ENCODE measurements at places on chromosomes 6 and 20.

GRCh38 chr6:149360536-149360935 is 39.5 kb upstream of the SUMO4 start:
- DNase-seq, result no peak

- no peak for DNase-seq
Observed at GRCh38 chr6:64010010-64010409, 374.4 kb downstream of the PHF3 start.

GRCh38 chr6:81938014-81938856 is 185.8 kb upstream of the TENT5A start:
- DNase-seq, result no peak

DNA sequence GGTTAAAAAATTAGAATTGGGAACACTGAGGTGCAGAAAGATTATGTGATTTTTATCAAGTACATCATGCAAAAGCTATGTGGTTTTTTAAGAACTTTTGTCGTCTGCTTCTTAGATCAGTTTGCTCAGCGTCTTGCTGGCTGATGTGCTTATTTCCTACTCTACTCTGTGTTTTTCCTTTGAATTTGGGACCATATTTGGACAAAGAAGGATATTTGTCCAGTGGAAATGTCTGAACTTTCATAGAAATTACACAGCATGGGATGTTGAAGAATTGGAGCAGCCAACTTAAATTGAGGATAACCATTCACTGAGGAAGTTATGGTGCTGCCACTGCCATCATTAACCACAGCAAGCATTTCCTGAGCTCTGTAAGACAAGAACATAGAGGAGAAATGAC is 252.8 kb upstream of the HS3ST5 start:
- DNase-seq, result no peak

DNA sequence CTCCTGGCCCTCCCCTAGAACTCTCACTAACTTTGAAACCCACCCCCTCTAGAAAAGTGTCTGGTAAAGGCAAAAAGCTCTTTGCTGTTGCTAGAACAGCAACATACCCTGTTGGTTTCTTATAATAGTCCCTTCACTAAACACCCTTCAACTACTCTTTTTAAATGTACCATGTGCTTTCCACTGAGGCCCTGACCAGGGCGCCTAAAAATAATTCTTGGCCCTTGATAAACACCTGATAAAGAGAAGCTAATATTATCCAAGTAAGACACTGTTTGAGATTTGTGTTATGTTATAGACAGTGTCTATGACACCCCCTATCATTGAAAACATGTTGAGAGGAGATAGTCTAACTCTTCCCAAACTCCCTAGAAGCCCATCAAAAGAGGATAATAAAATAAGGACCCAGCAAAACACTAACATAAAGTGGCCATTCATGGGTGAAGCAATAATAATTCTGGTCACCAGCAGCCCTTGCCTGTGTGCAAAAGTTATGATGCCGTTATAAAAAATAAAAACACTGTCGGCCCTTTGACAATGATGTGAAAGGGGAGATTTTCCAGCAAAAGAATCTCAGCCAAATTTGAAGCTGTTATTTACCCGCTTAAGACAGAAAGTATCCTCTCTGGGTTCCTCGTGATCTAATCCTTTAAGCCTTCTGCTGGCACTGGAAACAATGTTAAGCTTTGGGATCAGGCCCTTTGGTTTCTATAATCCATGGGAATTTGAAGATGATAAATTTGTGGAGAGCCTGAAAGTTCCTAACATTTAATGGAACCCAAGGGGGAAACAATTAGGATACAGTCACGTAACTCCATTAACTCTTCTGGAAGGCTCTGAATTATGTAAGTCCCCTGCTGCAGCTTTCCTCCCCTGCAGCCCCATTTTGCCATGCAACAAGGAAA is 122.6 kb upstream of the PLCB4 start:
- DNase-seq, result no peak

GRCh38 chr6:111027219-111027618 is 45.4 kb downstream of the RPF2 start:
- DNase-seq, result no peak

GRCh38 chr6:142047934-142048592 is 84.7 kb upstream of the GJE1 start:
- no peak for DNase-seq

DNA sequence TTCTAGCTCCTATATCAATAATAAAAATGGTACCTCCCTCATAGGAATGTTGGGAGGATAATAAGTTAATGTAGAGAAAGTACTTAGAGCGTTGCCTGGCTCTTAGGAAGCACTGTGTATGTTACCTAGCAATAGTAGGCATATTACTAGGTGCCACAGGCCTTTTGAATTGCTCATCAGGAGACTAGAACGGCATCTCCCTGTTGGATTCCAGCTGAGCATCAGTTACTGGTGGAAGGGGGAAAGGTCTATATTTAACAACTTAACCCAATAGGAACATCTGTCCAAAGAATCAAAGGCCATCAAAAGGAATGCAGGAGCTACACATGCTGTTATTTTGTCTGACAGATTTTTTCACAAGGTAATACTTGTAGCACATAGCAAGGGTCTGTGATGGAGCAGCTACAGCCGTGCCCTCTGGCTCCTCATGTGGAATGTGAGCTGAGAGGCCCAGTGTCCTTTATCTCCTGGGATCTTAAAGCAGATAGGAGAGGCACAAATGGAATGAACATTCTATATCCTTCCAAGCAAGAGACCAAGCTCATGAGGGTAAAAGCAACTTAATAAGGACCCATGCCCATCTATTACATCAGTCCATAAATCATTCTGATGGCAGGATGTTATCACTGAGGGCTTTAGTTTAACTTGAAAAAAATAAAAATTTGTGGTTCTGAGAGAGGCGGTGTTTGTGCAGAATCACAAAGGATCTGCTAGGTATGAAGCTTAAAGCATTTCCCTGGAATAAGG is 184.9 kb upstream of the LAMP5 start:
- DNase-seq, result no peak

DNA sequence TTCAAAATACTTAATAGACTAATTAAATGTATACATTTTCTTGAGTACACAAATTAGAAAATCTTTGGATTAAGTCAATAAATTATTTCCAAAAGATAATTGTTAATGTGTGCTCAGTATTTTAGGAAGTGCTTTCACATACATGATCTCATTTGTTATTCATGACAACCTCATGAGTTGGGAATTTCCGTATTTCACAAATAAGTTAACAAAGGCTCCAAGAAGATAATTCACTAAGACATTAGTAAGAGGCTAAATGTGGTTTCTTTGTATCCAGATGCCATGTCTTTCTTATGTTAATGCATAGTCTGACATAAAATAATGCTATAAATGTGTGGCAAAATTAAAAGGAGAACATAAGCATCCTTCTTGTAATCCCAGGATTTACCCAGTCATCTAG is 79.5 kb upstream of the TCF21 start:
- no peak for DNase-seq

- DNase-seq, result no peak
Observed at GRCh38 chr20:46400828-46401477, 5.5 kb downstream of the ELMO2 start.

DNA sequence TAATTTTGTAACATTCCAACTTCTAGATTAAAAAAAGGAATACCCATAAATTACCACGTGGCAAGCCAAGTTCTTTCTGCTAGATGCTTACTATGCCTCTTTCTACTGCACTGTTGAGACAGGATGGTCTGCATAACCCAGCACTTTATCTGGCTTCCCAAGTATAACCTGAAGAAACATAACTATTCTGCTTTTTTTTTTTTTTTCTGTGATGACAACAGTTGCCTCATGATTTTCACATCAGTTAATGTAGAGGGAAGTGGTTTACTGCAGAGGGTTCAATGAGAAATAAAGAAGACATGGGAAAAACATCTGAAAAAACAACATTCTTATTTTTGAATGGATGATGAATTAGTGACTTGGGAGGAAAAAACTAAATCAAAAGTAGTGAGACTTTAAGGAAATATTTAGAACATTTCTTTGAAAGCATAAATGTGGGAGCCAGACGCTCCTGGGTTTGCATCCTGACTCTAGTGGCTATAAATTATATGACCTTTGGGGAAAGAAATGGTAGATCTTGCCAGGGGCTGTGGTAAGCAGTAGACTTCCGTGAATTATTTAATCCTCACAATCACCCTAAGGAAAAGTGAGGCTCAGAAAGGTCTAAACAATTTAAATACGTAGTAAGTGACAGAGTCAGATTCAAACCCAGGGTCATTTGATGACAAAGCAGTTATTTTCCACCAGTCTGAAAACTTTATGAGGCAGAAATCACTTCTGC is 230.7 kb downstream of the PHACTR1 start:
- DNase-seq, result no peak

- no peak for DNase-seq
Observed at GRCh38 chr6:128822271-128822670, 60.7 kb upstream of the LAMA2 start.

- no peak for DNase-seq
Observed at GRCh38 chr20:60352596-60352995, 394.4 kb downstream of the CDH26 start.

DNA sequence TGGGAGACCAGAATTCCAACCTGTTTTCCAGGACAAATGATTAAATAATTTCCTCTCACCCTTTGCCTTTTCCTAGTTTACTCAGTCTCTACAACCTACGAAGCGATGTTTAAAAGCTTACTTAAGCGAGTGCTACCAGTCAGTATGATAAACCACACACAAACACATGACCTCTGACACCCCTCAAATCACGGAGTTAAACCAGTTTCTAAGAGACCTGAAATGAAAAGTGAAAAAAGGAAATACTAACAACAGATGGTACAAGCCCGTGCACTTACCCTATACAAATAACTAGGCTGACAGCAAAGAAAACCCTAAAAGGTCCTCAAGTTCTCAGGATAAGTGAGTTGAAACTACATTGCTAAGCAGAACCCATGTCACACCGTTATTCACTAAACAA is 7.7 kb downstream of the TNFRSF21 start:
- no peak for DNase-seq

- DNase-seq, result no peak
Observed at GRCh38 chr20:8909596-8909995, 159.3 kb upstream of the PLCB4 start.

GRCh38 chr20:5552154-5552553 is 198.0 kb upstream of the SHLD1 start:
- no peak for DNase-seq

- DNase-seq, result no peak
Observed at GRCh38 chr6:33481192-33481591, 26.8 kb downstream of the ZBTB9 start.

DNA sequence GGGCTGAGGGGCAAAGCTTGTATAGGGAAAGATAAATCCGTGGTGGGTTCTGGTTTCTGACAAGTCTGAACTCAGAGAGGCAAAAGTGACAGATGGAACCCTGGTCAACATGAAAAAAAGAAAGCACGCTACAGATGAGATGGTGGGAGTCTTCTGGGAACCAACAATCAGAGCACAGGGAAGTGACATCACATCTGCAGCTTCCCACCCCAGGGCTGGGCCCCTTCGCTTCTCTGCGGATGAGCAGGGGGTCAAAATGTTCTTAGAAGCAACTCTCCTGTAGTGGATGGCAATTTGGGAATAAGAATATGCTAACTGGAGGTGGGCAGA is 129.2 kb upstream of the AKAP12 start:
- DNase-seq, result no peak

DNA sequence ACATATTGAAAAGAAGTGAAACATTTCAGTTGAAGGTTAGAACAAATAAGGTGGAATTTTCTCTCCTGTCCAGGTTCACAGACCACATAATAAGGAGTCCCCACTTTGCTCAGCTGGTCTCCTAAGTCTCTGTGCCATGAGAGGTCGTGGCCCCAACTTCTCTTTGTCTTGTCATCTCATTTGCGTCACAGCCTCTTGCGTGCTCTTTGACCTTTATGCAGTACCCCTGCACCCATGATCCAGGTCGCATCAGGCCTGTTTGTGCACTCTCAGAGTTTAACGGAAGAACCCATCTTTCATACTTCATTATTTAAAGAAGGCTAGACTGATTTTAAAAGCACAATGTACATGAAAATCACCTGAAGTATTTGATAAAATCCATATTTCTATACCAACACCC is 110.4 kb upstream of the BMP2 start:
- no peak for DNase-seq

GRCh38 chr20:1808101-1808500 is 87.1 kb upstream of the SIRPA start:
- no peak for DNase-seq

- DNase-seq, result no peak
Observed at GRCh38 chr20:58749979-58750378, 57.4 kb downstream of the NPEPL1 start.
